Activated CD4-positive, alpha-beta T cell treated with anti-CD3 and anti-CD28 coated beads, Interleukin-2, amount 50 U/mL, for 16 hours (primary cell): ENCODE measurements at places on chromosomes 2 and 18.

- DNase-seq: no peak
These were observed 288.4 kb downstream of the SOX11 start for GRCh38 chr2:5980450-5981190.

DNA sequence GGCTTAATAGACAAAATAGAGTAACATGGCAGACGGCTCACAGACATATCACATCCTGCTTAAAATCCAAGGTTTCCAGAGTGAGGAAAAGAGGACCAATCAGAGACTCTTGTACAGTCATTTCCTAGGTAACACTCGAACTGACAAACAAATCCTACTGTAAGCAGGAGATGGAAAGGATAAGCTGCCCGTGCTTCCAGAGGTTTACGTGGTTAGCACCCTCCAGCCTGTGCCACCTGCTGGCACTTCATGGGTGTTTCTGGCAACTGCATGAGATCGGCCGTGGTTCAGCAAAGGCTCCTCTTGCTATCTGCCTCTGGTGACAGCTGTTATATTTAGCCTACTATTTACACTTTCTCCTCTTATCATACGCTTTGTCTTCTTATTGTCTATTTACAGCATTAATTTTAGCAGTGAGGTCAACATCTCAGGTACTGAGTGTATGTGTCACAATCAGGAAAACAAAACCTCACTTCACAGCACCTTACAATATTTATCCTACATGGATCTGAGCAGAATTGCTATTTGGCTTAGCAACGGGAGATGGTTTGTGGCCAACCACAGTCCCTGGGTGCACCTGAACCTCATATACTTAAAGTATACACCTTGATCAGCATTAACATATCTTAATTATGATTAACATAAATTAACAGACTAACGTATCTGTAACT is 226.9 kb downstream of the TMEM163 start:
- DNase-seq: no peak

- no peak for DNase-seq
These were observed 2.2 kb downstream of the ABCG8 start for GRCh38 chr2:43840965-43841364.

GRCh38 chr2:95354469-95354901 is 48.0 kb upstream of the FAHD2A start:
- DNase-seq: no peak
